ENCODE measurements at places on chromosomes 4 and X. TPM values are rescaled to one million over a fixed set of nuclear protein-coding genes. Genes with fewer than 3 reads are reported as not detected.

DNA sequence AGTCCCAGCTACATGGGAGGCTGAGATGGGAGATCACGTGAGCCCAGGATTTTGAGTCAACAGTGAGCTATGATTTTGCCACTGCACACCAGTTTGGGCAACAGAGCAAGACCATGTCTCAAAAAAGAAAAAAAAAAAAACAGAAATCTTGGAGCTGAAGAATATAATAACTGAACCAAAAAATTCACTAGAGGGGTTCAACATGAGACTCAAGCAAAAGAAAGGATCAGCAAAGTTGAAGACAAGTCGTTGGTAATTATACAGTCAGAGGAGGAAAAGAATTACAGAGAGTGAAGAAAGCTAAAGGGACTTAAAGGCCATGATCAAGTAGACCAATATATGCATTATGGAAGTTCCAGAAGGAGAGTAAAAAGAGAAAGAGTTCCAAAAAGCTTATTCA lies 26.9 kb downstream of the SHROOM4 start:
- H3K27me3 ChIP-seq, result no peaks in the 10 kb centered on the region
- H3K4me1 ChIP-seq, result no peaks in the 10 kb centered on the region
- H3K4me3 ChIP-seq, result no peak overlapping the region
- H3K27ac ChIP-seq, result no peak overlapping the region

- H3K4me3 ChIP-seq, result no peak overlapping the region
- no peak for DNase-seq
- no peaks in the 10 kb centered on the region for H3K36me3 ChIP-seq
- H3K4me1 ChIP-seq, result no peaks in the 10 kb centered on the region
These were observed 16.3 kb upstream of the LRAT start for GRCh38 chr4:154727540-154727939.

GRCh38 chrX:151687635-151688034 lies 7.6 kb upstream of the PRRG3 start:
- H3K36me3 ChIP-seq, result no peaks in the 10 kb centered on the region
- DNase-seq, result no peak
- no peaks in the 10 kb centered on the region for H3K27me3 ChIP-seq

Gene LAMTOR3
- polyA plus RNA-seq, result 36.7 TPM

Gene CPXCR1
- not detected for polyA plus RNA-seq
